ENCODE measurements at places on chromosomes 2 and 18.

- no peak for DNase-seq
Observed at GRCh38 chr2:184698476-184698875, 100.1 kb downstream of the ZNF804A start.

DNA sequence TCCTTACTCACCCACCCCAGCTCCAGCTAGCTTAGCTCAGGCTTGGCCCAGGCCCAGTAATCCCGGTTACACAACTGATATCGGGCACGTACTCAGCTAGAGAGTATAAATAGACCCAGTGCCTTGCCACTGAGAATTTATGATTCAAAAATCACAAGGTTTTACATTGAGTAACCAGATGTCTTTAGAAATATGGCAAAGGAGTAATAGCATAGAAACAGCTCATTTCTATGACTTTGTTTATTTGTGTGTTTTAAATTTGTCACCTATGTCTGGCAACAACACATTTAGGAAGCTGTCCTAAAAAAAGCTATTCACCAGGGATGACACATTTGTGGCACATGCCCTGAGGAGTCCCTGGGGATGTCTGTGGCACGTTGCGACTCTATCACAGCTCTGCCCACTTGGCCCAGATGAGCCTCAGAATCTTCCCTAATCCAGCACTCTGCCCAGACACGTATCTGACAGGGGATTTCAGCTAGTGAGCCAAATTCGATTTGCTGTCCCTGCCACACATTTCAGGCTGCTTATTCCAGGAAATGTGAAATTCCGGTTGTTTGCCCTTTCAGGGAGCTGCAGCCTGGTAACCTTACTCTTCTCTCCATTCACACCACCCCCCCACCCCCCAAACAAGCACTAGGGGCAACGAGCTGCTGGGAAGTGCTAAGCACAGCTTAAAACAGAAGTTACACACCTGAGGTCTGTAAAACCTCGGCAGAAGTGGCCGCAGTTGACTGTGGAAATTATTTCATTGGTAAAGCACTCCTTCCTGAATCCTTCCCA lies 85.4 kb upstream of the ZCCHC2 start:
- DNase-seq, result no peak

- DNase-seq, result no peak
Observed at GRCh38 chr18:9017167-9017904, 85.2 kb upstream of the NDUFV2 start.

- no peak for DNase-seq
Observed at GRCh38 chr2:205709319-205709718, 27.0 kb downstream of the NRP2 start.

DNA sequence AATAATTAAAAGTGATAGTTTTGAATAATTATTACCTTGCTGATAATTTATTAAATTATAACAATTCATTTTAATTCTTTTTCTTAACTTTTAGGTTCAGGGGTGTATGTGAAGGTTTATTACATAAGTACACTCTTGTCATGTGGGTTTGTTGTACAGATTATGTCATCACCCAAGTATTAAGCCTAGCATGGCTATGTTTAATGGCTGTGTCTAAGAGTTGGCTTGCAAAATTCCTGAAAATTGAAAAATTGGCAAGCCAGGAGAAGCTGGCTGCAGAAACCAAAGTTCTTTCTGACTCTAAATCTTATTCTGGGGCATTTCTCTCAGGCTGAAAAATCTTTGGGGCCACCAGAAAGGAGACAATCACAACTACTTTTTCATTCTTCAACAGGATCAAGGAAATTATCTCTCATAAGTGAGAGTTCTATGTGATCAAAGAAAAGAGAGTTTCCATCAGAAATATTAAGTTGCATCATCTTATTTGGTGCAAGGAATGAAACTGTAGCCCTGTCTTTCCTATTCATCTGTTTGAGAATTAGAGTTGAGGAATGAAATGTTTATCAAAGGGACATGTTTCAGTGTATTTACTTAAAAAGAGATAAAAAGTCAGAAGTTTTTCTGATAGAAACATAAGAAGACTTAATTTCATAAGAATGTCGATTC lies 412.1 kb upstream of the CDH2 start:
- DNase-seq, result no peak

DNA sequence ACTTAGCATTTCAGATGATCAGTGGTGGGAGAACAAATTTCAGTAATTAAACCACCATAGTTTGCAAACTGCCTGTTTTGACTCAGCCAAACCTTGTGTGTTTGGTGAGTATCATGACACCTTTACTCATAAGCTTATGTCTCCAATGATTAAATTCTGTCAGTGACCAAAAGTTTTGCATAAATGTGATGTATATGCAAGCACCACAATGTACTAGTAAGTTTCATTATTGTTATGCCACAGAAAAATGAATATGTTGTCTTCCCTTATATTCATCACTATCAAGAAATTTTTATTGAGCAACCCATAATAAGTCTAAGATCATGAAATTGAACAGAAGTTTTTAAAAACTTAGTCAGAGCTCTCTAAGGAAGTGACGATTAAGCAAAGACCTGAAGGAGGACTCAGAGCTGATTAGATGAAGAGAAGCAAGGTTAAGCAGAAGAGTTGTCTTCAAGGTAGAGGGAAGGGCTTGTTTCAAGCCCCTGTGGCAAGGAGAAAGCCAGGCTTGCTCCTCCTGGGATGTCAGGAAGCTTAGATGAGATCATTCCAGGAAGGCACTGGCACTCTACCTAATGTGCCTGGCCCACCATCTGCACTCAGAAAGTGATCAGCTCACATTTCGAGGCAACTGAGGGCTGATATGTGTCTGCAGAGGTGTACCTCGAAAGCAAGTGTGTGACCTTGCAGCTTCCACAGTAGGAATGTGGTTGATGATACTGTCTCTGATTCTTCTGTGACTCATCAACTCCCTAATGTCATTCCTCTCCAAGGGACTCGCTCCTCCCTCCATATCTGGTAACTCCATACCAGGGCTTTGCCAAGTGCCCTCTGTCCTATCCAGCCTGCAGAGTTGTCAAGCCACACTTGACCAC lies 54.7 kb downstream of the KCTD18 start:
- no peak for DNase-seq

DNA sequence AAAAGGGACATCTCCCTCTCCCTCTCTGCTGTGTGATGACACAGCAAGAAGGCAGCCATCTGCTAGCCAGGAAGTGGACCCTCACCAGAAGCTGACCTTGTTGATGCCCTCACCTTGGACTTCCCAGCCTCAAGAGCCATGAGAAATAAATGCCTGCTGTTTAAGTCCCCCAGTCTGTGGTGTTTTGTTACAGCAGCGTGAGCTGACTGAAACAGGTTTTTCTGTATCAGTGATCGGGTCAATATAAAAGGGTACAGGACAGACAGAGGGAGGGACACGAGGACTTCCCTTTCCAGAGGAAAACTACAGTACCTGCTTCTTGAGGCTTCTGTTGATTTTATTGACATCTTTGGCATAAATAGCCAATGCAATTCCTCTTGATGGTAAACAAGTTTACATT lies 510.3 kb upstream of the CHAC2 start:
- no peak for DNase-seq

- no peak for DNase-seq
Observed at GRCh38 chr2:170449034-170449433, 266.1 kb upstream of the SP5 start.

- DNase-seq, result no peak
Observed at GRCh38 chr2:38248255-38248654, 128.8 kb downstream of the ATL2 start.

DNA sequence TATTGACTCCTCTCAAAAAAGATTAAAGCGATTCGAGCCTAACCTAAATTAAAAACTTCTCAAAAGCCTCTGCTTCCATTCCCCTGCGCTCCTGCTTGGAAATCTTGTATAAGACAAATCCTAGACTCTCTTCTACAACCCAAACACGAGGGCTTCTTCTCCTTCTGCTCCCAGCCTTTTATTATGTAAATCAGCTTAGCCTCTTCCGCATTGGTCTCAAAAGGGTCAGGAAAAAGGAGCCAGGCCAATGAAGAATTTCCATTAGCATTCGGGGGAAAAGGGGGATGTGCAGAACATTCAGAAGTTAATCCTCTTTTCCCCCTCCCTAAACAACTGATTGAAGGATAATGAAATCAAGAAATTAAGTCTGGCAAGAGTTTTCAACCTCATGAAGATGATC lies 107.9 kb downstream of the FAM124B start:
- DNase-seq, result no peak

GRCh38 chr2:42348113-42348805 lies 12.8 kb downstream of the COX7A2L start:
- DNase-seq, result no peak

DNA sequence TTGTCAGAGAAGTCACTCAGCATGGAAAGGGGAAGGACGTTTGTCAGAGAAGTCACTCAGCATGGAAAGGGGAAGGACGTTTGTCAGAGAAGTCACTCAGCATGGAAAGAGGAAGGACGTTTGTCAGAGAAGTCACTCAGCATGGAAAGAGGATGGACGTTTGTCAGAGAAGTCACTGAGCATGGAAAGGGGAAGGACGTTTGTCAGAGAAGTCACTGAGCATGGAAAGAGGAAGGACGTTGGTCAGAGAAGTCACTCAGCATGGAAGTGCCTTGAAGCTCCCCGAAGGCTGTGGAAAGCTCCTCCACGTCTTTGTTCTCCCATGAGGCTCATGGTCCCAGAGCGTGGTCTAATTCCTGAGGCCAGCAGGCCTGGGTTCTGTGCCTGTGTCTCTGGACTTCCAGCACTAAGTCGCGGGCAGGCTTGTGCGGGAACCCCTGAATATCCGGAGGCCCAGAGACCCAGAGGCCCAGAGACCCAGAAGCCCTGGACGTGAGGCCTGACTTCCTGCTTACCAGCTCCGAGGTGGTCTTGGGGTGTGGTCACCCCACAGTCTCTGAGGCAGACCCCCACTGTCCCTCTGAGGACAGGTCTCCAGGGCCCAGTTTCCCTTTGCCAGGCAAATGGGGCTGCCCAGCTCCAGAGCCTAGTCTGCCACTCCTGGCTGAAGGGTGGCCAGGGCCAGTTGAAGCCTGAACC lies 70.4 kb upstream of the TWIST2 start:
- no peak for DNase-seq

GRCh38 chr2:73174941-73175662 lies 27.3 kb upstream of the NOTO start:
- DNase-seq, result no peak

GRCh38 chr2:145563741-145564615 lies 1044.1 kb upstream of the ZEB2 start:
- DNase-seq, result no peak
